ENCODE measurements at places on chromosomes 7 and 10.

DNA sequence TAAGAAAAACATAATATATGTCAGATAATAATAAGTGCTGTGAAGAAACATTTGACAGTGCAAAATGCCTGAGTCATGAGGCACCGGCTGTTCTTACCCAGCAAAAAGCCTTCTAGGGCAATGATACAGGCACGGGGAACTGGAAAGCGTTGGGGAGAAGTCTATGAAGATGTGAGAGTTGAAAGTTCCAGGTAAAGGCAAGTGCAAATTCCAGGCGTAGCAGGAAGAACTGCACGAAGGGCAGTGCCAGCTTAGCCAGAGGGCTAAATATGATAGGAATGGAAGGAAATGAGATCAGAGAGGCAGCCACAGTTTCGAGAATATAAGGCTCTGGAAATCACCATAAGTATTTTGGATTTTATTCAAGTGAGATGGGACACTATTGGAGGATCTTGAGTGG is 87.0 kb downstream of the IPMK start:
- no peak overlapping the region for H3K4me3 ChIP-seq
- no peaks in the 10 kb centered on the region for H3K36me3 ChIP-seq
- no peak overlapping the region for H3K27ac ChIP-seq

- no peak overlapping the region for H3K4me3 ChIP-seq
- H3K27me3 ChIP-seq, result no peaks in the 10 kb centered on the region
- H3K36me3 ChIP-seq, result peaks cover 85% of the 10 kb centered on the region
- no peak overlapping the region for H3K27ac ChIP-seq
Observed at GRCh38 chr7:863106-863505, 13.2 kb upstream of the GET4 start.

DNA sequence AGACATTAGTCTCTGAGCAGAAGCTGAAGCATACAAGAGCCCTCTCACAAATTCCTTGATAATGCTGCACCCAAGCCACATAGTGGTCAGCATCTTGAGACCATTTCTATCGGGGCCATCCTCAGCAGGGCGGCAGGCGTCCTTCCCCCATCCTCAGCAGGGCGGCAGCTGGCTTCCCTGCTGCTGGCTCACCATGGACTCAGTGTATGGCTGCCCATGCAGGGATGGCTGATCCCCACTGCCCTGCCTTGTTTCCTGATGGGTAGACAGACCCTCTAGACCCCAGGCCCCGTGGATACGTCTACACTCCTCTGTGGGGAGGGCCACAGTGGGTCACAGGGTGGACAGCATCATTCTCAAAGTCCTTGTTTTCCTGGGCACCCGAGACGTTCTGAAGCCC is 406.8 kb downstream of the TCERG1L start:
- no peaks in the 10 kb centered on the region for H3K27me3 ChIP-seq
- no peaks in the 10 kb centered on the region for H3K4me1 ChIP-seq
- H3K4me3 ChIP-seq, result no peak overlapping the region

DNA sequence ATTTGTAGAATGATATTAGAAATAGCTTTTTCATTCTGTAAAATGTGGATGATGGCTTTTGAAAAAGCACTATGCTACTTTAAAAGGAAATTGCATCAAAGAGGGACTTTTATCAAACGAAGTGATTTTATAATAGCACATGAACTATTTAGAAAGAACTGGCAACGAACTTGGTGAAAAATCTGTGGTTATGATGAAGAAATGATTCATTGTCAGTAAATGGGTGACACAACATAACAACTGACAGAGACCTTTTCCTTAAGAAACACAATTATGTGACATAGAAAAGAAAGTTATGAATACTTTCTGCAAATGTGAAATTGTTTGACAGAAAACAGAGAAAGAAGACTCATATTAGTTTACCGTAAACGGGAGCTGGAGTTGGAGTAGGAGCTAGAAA is 60.7 kb upstream of the LAMB4 start:
- H3K4me1 ChIP-seq, result peaks cover 23% of the 10 kb centered on the region
- H3K27ac ChIP-seq, result no peak overlapping the region
- H3K36me3 ChIP-seq, result no peaks in the 10 kb centered on the region
- H3K4me3 ChIP-seq, result no peak overlapping the region

DNA sequence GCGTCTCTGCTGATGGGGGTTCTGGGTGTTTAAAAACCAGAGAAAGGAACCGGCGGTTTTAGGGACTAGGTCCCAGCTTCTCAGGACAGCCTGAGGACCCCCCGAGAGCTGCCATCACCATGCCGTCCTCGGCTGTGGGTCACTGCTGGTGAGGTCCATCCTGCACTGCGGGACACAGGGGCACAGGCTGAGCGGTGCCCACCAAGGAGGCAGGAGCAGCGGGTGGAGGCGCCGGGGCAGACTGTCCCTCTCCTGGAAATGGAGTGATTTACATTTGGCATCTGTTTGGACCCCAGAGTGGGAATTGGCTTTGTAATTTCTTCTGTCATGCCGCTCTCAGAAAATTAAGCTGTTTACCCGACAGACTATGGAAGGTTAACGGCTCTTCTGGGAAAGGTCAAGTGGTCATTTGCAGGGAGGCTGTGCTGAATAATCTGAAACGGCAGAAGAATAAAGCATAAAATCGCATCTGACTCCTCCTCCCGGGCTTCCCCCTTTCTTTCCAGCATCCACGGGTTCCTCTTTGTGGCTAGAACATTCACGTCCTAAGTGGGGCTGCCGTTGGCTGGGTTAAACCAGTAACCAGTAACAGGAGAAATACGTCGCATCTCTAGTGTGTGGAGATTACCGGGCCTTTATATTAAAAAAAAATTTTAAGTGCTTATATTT is 31.7 kb downstream of the LHPP start:
- no peak overlapping the region for H3K4me3 ChIP-seq
- no peak for DNase-seq
- H3K27me3 ChIP-seq, result no peaks in the 10 kb centered on the region
- H3K4me1 ChIP-seq, result no peaks in the 10 kb centered on the region
- H3K27ac ChIP-seq, result no peak overlapping the region

GRCh38 chr10:69496352-69497230 is 45.3 kb downstream of the TSPAN15 start:
- no peak for DNase-seq
- no peaks in the 10 kb centered on the region for H3K36me3 ChIP-seq
- no peak overlapping the region for H3K4me3 ChIP-seq
- H3K27ac ChIP-seq, result no peak overlapping the region
- no peaks in the 10 kb centered on the region for H3K27me3 ChIP-seq
- no peaks in the 10 kb centered on the region for H3K4me1 ChIP-seq

- no peak overlapping the region for H3K27ac ChIP-seq
- H3K27me3 ChIP-seq, result no peaks in the 10 kb centered on the region
- peaks cover 17% of the 10 kb centered on the region for H3K4me1 ChIP-seq
- H3K4me3 ChIP-seq, result no peak overlapping the region
Observed at GRCh38 chr10:91931526-91932190, 8.1 kb downstream of the BTAF1 start.

DNA sequence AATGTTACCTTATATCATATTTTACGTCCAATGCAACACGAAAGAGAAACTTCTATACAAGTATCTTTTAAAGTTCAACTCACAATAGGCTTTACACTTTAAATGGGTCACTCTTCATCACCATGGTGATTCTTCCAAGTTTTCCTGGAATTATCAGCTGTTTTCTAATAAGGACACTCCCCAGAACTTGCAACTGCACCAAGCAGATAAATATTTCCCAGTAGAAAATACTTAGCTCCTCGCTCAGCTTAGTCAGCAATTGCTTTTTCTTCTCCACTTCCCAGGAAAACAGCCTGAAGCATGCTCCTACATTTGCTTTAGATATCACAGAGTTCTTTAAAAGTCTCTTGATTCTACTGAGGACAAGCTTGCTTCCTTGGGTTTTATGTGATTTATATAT is 25.7 kb upstream of the ADD3 start:
- no peak overlapping the region for H3K4me3 ChIP-seq
- H3K4me1 ChIP-seq, result no peaks in the 10 kb centered on the region
- no peaks in the 10 kb centered on the region for H3K27me3 ChIP-seq
- H3K27ac ChIP-seq, result no peak overlapping the region
- no peak for DNase-seq
- H3K36me3 ChIP-seq, result no peaks in the 10 kb centered on the region

DNA sequence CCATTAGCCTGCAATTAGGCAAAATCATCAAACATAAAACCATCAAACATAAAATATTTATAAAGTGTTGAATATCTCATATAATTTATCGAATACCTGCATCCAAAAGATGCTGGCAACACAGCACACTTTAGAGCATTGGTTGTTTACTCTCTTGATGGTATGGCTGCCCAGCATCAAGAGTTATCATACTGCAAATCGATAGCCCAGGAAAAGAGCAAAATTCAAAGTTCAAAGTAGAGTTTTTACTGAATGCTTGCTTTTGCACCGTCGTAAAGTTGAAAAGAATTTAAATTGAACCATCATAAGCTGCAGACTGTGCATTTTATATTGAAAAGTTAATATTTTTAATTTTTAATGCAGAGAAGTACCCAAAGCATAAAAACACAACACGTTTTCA is 4.2 kb upstream of the GSTO2 start:
- H3K27ac ChIP-seq, result no peak overlapping the region
- peaks cover 18% of the 10 kb centered on the region for H3K4me1 ChIP-seq
- peaks cover 84% of the 10 kb centered on the region for H3K36me3 ChIP-seq
- no peak overlapping the region for H3K4me3 ChIP-seq

- H3K4me3 ChIP-seq, result no peak overlapping the region
- no peaks in the 10 kb centered on the region for H3K36me3 ChIP-seq
- H3K27me3 ChIP-seq, result no peaks in the 10 kb centered on the region
- H3K4me1 ChIP-seq, result no peaks in the 10 kb centered on the region
Observed at GRCh38 chr10:46289209-46289810, 2.5 kb downstream of the ANTXRL start.

DNA sequence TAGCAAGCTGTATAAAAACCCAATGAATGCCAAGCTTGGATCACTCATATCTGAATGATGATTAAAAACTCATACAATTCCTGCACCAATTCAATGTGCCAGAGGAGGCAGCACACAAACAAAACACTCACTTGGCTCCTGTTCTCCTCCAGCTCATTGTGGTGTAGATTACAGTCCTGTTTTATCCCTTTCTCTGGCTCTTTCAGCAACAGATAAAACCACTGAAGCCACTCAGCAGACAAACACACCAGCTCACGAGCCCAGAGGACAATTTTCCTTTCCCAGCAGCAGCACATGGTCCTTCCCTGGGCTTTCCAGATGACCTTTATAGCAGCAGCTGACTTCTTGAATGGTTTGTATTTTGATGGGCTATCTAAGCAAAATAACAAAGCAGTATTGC is 107.3 kb upstream of the STARD3NL start:
- no peak overlapping the region for H3K4me3 ChIP-seq
- no peak overlapping the region for H3K27ac ChIP-seq
- DNase-seq, result no peak
- no peaks in the 10 kb centered on the region for H3K27me3 ChIP-seq
- no peaks in the 10 kb centered on the region for H3K4me1 ChIP-seq
- no peaks in the 10 kb centered on the region for H3K36me3 ChIP-seq

DNA sequence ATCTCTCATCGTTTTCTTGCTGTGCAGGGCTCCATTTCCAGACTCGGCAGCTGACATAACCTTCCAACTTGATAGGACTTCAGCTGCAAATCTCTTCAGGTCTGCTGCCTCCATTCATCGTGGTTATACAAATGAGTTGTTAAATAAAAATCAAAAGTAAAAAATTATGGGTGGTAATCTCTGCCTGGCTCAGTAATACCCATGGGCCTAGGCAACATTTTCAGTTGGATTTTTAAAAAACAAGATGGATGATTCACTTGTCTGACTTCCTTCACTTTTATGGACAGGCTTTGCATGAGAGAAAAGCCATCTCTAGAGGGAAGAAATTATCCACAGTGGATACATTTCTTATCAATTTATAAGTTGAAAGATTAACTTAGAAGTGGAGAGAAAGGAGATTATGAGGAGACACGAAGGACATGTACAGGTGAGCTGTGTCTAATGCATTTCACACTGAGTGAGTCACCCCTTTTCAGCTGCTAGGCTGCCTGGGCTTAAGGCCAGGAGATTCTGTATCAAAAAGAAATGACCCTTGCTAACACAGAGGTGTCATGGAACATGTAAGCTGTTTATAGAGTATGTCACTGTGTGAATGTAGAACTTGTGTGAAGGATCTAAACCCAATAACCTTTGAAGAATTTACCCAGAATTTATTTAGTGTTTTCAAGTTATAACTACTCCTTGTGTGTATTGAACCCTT is 495.1 kb downstream of the AUTS2 start:
- no peaks in the 10 kb centered on the region for H3K36me3 ChIP-seq
- H3K4me3 ChIP-seq, result no peak overlapping the region
- DNase-seq, result no peak
- no peak overlapping the region for H3K27ac ChIP-seq
- H3K4me1 ChIP-seq, result no peaks in the 10 kb centered on the region
- H3K27me3 ChIP-seq, result no peaks in the 10 kb centered on the region

GRCh38 chr10:13686331-13686752 is 99.6 kb downstream of the PRPF18 start:
- peaks cover 26% of the 10 kb centered on the region for H3K4me1 ChIP-seq
- no peak for DNase-seq
- no peak overlapping the region for H3K27ac ChIP-seq
- H3K4me3 ChIP-seq, result no peak overlapping the region

- no peak for DNase-seq
- H3K27me3 ChIP-seq, result peaks cover 51% of the 10 kb centered on the region
- no peaks in the 10 kb centered on the region for H3K36me3 ChIP-seq
- H3K4me1 ChIP-seq, result no peaks in the 10 kb centered on the region
- no peak overlapping the region for H3K4me3 ChIP-seq
- H3K27ac ChIP-seq, result no peak overlapping the region
Observed at GRCh38 chr10:26438534-26439341, 597 bp downstream of the APBB1IP start.

DNA sequence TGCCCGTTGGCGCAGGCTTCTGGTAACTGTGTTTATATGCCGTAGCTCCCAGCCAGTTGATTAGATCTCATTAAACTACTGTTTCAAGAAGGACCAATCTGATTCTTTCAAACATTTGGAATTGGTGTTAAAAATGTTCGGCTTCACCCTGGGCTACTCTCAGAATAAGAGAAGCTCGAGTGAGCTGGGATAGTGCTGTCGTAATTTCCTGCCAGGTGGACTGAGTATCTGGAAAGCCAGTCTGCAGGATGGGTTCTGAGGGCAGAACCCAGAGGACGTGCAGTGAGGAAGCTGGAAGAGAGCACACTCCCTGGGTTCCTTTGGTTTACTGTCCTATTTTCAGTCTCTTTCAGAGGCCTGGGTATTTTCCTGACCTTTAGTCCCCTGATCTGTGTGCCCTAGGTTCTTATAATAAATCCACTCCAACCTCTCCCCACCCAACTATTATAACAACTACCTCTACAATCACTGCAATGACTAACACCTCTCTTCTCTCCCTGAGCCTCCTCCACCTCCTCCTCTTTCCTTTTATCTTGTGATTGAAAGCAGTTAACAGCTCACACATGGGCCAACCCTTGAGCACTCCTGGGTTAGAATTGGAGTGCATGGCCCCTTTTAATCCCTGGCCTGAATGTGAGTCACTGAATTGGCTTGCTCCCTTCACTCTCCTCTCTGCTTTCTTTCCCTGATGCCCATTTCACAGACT is 63.0 kb downstream of the AOAH start:
- peaks cover 3% of the 10 kb centered on the region for H3K27me3 ChIP-seq
- no peak overlapping the region for H3K27ac ChIP-seq
- no peak for DNase-seq
- H3K36me3 ChIP-seq, result no peaks in the 10 kb centered on the region
- no peak overlapping the region for H3K4me3 ChIP-seq

DNA sequence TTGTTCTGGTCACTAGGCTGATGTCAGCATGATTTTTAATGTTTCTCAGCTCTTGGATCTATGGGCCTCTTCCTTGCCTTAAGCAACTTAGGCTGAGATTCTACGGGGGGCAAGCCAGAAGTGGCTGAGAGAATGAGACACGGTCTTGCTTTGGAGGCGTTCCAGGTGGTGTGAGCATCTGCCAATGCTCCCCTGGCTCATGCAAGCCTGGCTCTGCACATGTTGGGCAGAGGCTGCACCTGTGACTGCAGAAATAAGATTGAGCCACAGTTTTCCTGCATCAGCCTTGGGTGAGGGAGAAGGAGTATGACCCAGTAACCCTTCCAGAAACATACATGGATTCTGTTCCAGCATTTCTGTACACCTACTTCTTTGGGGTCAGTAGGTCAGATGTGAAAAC is 41.9 kb downstream of the C10orf120 start:
- DNase-seq, result no peak
- no peaks in the 10 kb centered on the region for H3K4me1 ChIP-seq
- peaks cover 4% of the 10 kb centered on the region for H3K27me3 ChIP-seq
